HT-29 (cell line): ENCODE measurements at places on chromosomes 3 and 15. TPM values are rescaled to one million over a fixed set of nuclear protein-coding genes. Genes with fewer than 3 reads are reported as not detected.

GRCh38 chr3:25084016-25084415 is 344.0 kb upstream of the RARB start:
- no peak for DNase-seq

DNA sequence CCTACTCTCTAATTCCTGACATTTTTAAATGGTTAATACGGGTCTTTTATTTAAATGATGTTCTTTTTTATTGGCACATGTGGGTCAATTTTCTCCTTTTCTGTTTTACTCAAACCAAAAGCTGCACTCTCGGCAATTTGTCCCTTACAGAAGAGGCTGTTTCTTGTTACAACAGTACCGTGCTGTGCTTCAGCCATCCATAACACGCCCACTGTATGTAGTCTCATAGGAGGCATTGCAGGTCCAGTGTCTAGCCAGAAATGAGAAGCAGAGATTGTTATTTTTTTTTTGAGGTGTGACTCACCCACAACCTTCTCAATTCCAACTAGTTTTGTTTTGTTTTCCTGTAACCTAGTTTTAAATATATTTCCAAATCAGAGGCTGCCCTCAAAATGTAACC is 164.6 kb downstream of the GMNC start:
- no peak for DNase-seq

DNA sequence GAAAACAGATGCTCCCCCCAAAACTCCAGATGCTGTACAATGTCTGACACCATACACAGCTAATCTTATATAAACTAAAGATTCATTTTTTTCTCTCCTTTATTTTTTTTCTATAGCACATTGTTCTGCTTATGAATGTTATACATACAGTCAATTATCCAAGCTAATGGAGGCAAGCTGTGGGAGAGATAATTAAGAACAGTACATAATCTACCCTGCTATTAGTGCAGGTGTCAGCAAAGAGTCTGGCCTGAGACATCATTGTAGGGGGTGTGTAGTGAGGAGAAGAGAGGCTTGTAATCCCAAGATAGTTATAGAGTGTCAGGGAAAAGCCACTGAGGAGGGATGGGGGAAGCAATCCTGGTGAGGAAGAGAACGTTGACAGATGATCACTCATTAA is 25.4 kb upstream of the CHMP2B start:
- DNase-seq, result no peak

- DNase-seq, result no peak
Measured at GRCh38 chr3:16113704-16114103, 60.8 kb upstream of the GALNT15 start.

GRCh38 chr3:126130981-126131745 is 47.2 kb upstream of the SLC41A3 start:
- no peak for DNase-seq

DNA sequence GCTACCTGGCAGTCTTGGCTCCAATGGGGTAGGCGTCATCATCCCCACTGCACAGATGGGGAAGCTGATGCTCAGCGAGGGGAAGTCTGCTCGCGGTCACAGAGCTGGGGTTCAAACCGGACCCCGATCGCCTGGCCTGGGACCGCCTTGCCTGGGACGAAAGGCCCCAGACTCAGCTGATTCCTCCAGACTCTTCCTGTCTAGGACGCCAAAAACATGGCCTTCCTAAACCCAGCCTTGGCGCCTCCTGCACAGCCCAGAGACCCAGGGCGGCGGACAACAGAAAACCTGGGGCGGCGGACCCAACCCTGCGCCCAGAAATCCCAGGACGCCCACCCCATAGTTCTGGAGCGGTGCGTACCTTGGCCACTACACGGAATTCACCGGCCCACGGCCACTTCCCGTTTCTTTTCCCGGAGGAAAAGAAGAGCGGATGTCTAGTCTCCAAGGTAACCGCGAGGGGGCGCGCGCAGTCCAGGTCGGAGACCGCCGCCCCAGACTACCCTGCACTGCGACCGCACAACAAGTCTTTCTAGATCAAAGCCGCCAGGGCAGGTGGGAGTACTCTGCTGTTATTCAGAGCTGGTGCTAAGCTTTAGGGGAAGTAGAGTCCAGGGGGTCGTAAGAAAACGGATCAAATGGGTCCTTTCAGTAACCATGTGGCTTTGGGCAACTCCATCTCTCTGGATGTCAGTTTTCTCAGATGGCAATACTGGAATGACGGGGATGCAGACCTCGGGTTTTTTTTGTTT is 4.9 kb upstream of the IL17RD start:
- peak; percentile 69 for DNase-seq

GRCh38 chr15:63891079-63891767 is 57.5 kb upstream of the HERC1 start:
- DNase-seq, result peak; percentile 95

DNA sequence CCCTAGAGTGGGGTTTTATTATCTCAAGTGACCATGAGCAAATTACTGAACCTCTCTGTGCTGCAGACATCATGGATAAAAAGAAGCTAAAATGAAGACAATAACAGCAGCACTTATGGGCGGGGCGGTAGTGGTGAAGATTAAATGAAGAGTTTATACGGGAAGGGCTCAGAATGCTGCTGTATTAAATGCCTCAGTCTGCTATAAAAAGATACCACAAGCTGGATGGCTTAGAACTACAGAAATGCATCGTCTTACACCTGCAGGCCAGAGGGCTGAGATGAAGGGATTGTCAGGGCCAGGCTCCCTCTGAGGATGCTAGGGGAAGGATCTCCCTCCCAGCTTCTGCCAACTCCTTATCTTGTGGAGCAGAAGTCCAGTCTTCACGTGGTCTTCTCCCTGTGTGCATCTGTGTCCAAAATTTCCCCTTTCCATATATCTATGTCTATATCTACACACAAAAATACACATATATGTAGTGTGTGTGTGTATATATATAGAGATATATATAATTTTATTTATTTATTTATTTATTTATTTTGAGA is 2.9 kb downstream of the ALG1L2 start:
- DNase-seq, result no peak

GRCh38 chr3:127758013-127758412 is 64.3 kb downstream of the MGLL start:
- DNase-seq, result no peak

GRCh38 chr3:189186101-189186500 is 14.3 kb downstream of the TPRG1 start:
- DNase-seq, result no peak

DNA sequence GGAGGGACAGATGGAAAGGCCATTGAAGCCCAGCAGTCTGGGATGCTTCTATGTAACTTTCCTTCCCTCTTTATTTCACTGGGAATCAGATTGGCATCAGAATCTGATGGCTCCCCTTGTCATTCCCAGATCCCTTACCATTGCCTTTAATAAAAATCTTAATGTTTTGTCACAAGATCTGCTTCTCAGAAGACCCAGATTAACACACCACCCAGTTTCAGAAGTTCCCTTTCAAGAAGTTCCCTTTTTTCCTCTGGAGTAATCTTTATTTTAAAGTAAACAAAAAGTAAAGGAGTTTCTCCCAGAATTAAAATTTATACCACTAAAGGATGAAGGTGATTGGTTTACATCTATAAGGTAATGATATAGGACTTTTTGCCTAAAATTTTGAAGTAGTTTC is 76.4 kb downstream of the UBR1 start:
- no peak for DNase-seq

GRCh38 chr3:17182166-17182565 is 297.4 kb downstream of the PLCL2 start:
- no peak for DNase-seq

DNA sequence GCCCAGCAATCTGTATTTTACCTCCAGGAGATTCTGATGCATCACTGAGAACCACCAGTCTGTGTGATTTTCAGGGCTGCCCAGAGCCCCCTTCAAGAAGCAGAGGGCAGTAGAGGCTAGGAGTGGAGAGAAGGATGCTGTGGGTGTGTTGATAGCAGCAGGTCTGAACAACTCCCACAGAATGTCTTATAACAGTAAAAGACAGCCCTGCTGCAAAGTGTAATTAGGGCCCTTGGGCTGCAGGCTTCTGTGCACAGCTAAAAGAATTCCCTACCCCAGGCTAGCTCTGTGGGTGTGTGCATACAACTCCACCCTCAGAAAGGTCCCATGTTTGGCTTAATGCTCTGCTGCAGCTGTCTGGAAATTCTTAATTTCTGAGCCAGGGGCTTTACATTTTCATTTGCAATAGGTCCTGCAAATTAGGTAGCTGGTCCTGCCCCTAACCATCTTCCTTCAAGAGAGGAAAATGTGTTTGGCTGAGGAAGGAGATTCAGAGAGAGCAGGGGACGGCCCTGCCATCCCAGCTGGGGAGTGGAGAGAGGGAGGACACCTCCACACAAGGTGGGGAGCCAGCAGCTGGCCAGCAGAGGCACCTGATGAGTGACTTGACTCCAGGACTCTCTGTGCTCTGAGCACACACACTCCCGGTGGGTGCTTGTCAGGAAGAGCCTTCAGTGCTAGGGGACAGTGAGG is 43.2 kb upstream of the RAB6B start:
- DNase-seq, result no peak

- peak; percentile 74 for DNase-seq
Measured at GRCh38 chr3:133663569-133664313, 2.0 kb upstream of the TOPBP1 start.

GRCh38 chr3:67327582-67327981 is 326.8 kb downstream of the SUCLG2 start:
- DNase-seq, result no peak

- DNase-seq, result no peak
Measured at GRCh38 chr15:36617529-36618196, 38.2 kb downstream of the CDIN1 start.

DNA sequence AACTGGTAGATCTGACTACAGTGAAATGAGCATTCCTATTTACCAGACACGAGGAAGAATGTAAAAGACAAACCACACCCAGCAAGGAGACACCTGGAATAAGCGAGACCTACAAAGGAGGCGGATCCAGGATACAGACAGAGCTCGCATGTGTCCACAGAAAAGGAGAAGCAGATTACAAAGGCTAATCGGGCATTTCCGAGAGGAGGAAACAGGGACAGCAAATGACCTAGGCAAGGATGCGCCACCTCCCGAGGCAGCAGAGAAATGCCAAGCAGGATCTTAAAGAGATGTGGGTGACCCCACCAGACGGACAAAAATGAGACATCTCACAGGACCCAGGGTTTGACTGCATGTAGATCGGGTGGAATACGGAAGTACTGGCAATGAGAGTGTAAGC is 63.2 kb upstream of the IQSEC1 start:
- DNase-seq, result peak; percentile 36

GRCh38 chr15:76147906-76148570 is 88.3 kb downstream of the TMEM266 start:
- peak; percentile 61 for DNase-seq

GRCh38 chr3:167700046-167700445 is 34.6 kb downstream of the PDCD10 start:
- DNase-seq, result no peak

- no peak for DNase-seq
Measured at GRCh38 chr15:79311901-79312553, 1.1 kb downstream of the TMED3 start.

- DNase-seq, result no peak
Measured at GRCh38 chr15:97953254-97953653, 7.2 kb upstream of the ARRDC4 start.

- DNase-seq, result peak; percentile 65
Measured at GRCh38 chr3:182364723-182365650, 428.3 kb upstream of the ATP11B start.

DNA sequence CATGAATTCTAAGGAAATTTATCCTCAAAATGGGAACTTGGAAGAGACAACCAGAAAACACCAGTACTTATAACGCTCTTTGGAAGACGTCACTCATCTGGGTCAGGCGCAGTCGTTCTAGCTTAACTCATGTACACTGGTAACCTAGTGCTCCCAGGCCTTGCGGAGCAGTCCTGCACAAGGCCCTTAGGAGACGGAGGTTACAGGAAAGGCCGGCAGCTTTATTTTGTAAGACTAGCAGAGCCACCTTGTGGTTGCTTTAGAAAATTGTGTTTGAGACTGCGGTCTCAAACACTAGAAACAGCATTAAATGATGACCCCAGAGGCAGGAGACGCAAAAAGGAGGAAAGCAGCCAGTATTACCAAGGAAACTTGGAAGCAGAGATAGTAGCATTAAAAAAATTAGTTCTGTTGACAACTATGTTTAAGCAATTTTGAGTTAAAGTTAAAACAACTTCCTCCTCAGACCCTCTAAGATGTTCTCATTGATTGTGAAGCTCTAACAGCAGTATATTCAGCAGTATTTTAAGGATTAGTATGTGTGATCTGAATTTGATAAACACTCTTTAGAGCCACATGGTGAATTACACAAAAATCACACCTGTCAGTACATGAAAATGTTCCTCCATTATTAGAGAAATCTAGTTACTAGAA is 141.9 kb upstream of the C2CD4B start:
- DNase-seq, result peak; percentile 85

Gene ALDH1A3
- 12.3 and 21.0 TPM in 2 replicates for total RNA-seq

Gene VPS39
- 25.0 and 25.5 TPM in 2 replicates for total RNA-seq

Gene LRRK1
- 20.9 and 25.0 TPM in 2 replicates for total RNA-seq

Gene CPN2
- total RNA-seq, result not detected in 2 replicates

Gene FGF7
- total RNA-seq, result not detected in 2 replicates

Gene RPP14
- 6.5 and 8.1 TPM in 2 replicates for total RNA-seq

Gene TGFBR2
- total RNA-seq, result 42.2 and 42.9 TPM in 2 replicates

Gene C3orf62
- 1.3 and 3.8 TPM in 2 replicates for total RNA-seq

Gene C3orf85
- 0.46 TPM in 1 of 2 replicates, not detected in the other for total RNA-seq

Gene MYO5A
- 0.76 and 0.91 TPM in 2 replicates for total RNA-seq

Gene DNAH12
- 0.05 TPM in 1 of 2 replicates, not detected in the other for total RNA-seq

Gene PCYT1A
- total RNA-seq, result 30.6 and 51.8 TPM in 2 replicates
